GOT3 (cell line): ENCODE measurements at places on chromosomes 12 and 14.

DNA sequence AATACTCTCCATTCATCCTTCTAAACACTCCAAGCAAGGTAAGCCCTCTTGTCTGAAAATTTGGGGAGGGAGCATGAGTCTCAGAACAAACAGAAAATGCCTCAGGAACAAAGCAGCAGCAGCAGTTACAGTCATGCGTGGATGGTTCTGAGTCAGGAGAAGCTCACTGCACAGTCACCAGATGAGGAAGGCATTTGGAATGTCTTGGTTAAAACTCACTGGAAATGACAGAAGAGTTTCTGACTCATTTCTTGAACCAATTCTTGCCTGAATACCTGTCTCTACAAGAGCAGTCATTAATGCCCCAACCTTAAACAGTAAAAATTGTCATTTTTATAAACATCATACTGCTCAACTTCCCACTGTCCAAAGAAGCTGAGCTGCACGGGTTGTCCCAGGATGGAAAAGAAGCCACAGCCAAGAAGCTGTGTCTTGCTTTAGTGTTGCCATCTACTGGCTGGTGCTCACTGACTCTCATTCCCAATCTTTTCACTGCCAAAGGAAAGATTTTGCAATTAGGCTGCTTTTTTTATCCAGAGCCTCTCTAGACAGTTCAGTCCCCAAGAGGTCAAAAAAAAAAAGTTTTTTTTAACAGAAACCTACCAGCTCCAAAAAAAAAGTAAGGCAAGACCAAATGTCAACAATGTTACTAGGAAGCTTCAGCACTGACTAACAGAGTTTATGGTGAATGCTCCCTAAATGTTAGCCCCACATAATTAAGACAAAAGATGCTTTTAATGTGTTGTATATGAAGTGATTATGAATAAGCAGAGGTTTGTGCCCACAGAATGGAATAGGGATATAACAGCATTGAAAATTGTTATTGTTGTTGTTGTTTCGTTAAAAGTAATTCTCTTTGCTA is 40.4 kb downstream of the KICS2 start:
- peak; percentile 100 for DNase-seq

- DNase-seq: no peak
Observed at GRCh38 chr12:82522762-82523161, 163.9 kb upstream of the TMTC2 start.

GRCh38 chr14:64541972-64542835 is 1.7 kb downstream of the HSPA2 start:
- no peak for DNase-seq

- no peak for DNase-seq
Observed at GRCh38 chr12:16359512-16360491, 12.4 kb downstream of the MGST1 start.

DNA sequence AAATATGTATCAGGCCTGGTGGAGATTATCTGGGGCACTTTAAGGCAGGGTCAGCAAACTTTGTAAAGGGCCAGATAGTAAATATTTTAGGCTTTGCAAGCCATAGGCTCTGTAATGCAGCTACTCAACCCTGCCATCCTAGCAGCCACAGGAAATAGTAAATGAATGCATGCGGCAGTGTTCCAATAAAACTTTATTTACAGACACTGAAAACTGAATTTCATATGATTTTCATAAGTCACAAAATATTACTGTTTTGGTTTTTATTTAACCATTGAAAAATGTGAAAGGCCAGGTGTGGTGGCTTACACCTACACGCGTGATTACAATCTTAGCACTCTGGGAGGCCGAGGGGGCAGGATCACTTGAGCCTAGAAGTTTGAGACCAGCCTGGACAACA is 3.2 kb upstream of the CAMKK2 start:
- no peak for DNase-seq

- DNase-seq: no peak
Observed at GRCh38 chr12:70042675-70043074, 200.6 kb upstream of the CNOT2 start.

DNA sequence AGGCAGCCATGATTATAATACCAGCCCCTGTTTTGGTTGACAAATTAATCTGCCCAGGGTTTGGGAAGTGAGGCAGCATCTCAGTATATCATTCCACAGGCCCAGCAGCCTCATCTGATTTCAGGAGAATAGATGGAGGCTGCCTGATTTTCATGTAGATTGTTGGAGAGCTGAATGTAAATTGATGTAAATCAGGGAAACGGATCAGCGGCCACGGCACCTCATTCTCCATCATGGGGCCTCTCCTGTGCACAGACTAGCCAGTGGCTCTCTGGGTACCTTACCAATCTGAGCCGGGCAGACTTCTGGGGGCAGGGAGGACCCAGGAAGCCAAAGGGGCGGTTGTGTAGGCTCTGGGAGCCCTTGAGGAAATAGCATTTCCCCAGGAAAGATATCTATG is 63.7 kb upstream of the GSC start:
- DNase-seq: no peak

DNA sequence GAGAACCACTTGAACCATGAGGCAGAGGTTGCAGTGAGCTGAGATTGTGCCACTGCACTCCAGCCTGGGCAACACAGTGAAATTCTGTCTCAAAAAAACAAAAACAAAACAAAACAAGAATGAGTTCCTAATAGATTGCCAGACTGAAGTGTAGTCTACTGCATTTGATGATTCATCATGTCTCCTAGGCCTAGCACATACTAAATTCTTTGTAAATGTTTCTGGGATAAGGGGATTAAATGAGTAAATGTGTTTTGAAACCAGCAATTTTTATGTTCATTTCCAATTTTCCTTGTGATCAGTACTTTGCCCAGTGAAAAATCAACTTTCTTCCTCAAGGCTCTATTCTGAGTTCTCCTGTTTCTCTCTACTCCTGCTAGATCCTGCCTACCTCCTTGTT is 2.9 kb upstream of the DYRK2 start:
- no peak for DNase-seq

DNA sequence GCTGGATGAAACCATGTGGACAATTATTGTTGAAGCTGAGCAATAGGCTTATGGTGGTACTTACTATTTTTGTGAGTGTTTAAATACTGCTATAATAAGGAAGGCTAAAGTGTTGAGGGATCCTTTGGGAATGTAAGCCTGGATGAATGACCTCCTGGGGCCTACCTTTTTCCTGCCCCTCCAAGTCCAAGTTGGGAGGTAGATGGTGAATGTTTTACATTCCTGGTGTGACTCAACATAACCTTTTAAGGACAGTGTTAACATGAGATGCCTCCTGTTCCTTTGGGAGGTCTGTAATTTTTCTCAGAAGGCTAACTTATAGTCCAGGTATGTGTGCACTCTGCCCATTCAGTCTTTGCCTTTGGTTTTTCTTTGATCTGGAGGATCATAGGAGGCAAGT is 315.9 kb downstream of the NRXN3 start:
- no peak for DNase-seq
